OCI-LY7 (cell line): ENCODE measurements at places on chromosomes 7 and 10. TPM values are rescaled to one million over a fixed set of nuclear protein-coding genes. Genes with fewer than 3 reads are reported as not detected.

DNA sequence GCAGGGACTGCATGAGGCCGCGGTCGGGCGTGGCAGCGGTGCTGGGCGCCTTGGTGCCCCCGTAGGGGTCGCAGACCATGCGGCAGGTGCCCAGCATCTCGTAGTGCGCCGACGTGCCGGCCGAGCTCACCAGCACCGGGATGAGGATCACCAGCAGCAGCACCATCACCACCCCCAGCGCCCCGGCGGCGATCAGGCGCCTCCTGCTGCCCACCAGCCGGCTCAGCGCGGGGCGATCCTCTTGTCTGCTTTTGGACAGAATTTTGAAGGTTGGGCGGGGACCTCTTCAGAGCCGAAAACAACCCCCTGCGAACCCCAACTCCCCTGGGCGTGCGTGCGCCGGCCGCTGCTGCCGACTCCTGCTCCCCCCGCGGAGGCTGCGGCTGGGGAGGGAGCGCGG lies 779 bp downstream of the C1QL3 start:
- no peak for DNase-seq

DNA sequence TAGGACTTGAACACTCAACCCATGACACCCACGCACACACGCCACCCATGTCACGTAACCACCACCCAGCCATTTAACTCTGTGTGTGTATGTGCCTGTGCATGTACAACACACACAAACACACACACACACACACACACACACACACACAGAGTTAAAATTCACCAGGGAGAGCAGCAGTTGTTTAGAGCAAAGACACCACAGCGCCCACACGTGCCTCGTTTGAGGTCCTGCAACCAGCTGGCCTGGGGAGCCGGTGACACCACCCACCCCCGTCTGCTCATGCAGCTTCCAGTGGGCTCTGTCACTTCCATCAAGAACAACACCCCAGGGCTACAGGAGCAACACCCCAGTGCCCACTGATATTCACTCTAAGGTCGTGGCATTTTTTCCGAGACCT lies 97.4 kb downstream of the ELFN1 start:
- DNase-seq = peak; percentile 51

- DNase-seq = no peak
Measured at GRCh38 chr10:114593240-114593792, 64.8 kb downstream of the ABLIM1 start.

DNA sequence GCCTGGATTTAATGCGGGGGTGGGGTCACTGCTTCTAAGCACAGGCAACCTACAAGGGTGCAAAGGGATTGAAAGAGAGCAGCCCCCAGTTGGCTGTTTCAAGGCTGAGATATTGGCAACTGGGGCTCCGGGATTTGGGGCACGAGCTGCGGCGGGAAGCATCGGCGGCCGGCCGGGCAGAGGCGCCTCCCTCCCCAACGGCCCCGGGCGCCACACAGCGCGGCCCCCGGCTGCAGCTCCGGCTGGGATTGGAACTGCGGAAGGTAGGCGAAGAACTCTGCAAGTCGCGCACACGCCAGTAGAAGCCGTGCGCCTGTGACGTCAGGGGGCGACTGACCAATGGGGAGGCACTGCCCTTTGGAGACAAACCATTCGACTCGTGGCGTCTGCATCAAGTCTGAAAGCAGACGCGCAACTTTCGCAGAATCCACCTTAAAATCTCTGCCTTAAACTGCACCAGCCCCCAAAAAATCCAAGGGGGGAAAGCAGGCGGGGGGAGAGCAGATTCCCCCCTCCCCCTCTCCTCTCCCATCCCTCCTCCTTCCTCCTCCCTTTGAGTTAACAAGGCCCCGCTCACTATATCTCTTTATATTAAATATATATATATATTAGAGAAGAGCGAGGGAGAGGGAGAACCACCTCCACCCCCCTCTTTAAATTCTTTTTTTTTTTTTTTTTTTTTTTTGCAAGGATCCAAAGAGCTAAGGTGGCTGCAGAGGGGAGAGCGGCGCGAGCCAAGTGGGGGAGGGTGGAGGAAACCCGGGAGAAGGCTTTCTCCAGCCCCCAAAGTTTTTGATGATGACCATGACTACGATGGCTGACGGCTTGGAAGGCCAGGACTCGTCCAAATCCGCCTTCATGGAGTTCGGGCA lies at the start of gene DLX6:
DLX6 (plus strand) TSS at position 371 of the 872 bp plus-strand sequence; CDS start at position 796, 425 bp downstream.
- DNase-seq = no peak

GRCh38 chr10:79387466-79387973 lies 40.3 kb downstream of the PPIF start:
- DNase-seq = no peak

- peak; percentile 48 for DNase-seq
Measured at GRCh38 chr10:92719991-92720830, 30.5 kb downstream of the HHEX start.

DNA sequence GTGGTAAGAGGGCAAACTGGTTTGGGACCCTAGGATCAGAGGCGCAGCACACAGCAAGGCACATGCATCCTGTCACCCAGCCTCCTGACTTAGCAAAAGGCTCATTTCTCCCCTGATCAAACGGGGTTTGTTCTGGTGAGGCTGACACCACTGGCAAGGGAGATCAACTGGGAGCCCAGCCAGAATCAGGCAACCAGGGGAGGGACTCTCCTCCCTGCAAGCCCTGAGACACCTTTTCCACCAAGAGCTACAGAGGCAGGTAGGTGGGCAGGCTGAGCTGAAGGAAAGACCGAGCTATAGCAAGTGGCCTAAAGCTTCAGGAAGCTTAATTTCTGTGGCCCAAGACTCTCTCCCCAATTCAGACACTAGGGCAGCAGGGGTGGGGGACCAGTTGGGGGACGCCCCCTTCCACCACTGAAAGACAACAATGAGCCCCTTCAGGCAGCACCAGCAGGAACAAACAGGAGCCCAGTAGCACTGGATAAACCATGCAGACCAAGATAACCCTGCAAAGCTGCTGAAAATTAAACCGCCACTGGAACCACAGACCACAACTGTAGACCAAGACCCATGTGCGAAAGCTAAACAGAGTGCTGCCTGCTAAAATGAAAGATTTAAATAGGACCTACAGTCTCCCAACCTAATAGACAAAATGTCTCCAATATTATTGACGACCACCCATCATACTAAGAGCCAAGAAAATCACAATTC lies 27.1 kb upstream of the SAR1A start:
- DNase-seq = no peak

DNA sequence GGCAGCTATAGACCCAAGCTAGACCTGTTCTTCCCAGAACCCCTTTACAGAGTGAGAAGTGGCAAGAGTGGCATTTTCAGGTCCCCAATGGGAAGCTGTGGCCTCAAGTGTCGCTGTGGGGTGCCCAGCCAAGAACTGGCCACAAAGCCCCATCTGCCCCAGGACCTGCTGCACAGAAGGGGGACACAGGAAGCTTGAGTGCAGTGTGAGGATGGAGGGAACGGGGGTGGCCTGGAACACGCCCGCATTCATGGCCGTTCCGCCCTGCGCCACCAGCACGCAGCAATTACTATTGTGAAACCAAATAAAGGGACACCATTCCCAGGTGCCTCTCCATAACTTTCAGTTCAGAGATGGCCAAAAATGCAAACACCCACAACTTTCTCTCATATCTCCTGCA lies 237.6 kb upstream of the TCERG1L start:
- DNase-seq = no peak

DNA sequence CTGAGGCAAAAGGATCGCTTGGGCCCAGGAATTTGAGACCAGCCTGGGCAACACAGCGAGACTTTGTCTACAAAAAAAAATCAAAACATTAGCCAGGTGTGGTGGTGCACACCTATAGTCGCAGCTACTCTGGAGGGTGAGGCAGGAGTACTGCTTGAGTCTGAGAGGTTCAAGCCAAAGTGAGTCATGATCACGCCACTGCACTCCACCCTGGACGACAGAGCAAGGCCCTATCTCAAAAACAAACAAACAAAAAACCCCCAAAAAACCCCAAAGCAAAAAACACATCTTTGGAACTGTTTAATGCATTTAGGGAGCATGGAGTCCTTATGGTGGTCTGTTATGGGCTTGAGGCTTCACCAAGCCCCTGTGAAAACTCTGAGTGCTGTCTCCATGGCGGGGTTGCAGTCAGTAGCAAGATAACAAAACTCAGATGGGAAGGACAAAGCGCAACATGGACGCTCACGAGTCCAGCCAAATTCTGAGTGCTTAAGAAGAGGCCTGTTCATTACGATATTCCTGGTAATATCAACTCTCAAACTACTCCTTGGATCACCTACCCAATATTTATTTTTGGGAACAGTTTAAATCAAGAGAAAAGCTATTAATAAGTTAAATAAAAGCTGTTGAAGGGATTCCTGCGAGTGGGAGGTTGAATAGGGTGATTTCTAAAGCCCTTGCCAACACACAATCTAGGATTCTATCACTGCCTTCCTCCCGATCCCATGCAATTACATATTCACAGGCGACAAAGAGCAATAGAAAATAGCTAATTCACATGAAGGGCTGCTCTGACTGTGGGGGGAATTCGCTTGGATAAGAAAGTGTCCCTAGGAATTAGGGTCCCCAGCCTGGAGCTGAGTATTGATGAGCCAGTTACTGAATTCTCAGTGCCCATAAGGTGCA lies 123.3 kb downstream of the HIPK2 start:
- no peak for DNase-seq

- peak; percentile 69 for DNase-seq
Measured at GRCh38 chr10:52951824-52952223, 179.2 kb upstream of the MBL2 start.

DNA sequence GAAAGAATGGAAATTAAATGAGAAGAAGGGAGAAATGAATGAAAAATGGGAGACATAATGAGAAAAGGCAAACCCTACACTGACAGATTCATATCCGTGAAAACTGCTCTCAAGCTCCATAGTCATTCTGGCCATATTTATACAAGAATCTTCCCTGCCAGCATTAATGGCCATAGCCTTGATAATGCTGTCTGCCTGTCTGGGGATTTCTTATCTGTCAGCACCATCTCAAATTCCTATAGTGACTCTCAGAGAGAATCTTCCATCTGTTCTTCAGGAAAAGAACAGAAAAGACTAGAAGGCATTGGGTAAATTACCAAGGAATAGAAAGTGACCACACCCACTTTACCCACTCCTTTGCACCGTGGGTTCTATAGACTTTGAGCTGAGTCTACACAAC lies 295.9 kb downstream of the PLXNA4 start:
- no peak for DNase-seq

- no peak for DNase-seq
Measured at GRCh38 chr7:111043561-111043960, 47.4 kb upstream of the LRRN3 start.

DNA sequence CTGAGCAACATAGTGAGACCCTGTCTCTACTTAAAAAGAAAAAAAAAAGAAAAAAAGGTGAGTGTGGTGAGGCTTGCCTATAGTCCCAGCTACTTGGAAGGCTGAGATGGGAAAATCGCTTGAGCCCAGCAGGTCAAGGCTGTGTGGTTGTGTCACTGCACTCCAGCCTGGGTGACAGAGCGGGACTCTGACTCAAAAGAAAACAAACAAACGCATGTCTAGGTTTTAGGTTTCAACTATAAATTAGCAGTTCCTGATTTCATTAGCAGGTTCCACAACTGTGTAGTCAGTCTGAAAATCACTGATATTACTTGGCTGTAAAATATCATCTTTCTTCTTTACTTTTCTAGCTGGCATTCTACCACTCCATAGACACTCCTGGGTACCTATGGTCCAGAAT lies 155.7 kb upstream of the HGF start:
- no peak for DNase-seq

DNA sequence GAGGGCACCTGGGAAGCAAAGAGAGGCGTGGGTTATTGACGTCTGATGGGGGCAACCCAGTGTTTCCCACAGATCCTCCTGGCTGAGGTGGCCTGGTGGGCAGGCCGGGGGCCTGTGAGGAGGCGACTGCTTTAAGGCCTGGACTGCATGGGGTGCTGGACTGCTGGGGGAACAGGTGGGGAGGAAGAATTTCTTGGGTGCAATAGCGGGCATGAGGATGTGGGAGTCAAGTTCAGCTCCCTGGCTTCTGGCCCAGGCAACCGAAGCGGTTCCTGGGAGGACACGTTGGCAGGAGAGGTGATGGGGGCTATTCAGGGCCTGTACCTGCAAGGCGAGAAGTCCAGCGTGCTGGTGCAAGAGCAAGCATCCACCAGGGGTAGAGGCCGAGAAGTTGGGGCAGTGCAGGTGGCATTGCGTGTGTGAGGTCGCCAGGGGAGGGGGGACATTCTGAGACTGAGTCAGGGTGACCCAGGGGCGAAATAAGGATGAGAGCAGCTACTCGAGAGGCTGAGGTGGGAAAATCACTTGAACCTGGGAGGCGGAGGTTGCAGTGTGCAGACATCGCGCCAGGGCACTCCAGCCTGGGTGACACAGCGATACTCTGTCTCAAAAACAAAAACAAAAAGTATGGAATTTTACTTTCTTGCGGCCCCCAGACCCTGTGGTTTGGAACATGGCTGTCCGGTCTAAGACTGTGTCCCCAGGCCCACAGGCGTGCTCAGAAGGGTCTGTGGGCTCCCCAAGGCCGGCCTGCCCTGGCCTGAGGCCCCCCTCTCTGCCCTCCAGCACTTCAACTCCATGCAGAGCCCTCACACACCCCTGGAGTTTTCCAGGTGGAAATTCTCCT lies 53.6 kb upstream of the ELN start:
- DNase-seq = no peak

DNA sequence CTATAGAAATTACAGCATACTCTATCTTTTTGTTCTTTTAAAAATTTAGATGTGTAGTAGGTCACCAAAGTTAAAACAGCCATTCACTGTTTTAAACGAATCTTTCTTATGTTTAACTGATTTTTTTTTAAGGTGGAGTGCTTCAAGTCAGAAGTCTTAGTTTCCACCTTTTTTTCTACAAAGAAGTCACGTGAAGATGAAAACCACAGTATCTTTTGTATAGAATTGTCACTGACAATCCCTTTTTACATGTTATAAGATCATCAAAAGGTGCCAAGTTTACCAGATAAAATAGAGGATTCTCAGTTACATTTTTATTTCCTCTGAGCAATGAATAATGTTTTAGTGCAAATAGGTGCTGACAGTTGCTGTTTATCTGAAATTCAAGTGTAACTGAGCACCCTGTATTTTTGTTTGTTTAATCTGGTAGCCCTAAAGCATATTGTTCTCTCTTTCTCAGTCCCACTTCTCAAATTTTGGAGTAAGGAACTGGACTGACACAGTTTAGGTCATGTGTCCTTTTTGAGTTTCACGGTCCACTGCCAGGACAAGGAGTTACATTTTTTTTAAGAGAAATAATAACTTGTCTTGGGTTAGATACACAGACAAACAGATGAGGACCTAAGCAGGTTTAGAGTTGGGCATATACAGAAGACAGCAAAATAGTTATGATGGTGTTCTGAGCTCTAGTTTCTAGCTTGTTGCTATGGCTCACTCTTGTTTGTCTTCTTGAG lies 233.2 kb upstream of the MBL2 start:
- DNase-seq = no peak

- no peak for DNase-seq
Measured at GRCh38 chr7:18547509-18548187, 52.1 kb downstream of the HDAC9 start.

The IRF5 gene
- 15.8 and 21.9 TPM in 2 replicates for total RNA-seq

The SH2B2 gene
- total RNA-seq = 109 and 131 TPM in 2 replicates

The DNAH11 gene
- total RNA-seq = not detected in 2 replicates

The NEUROG3 gene
- total RNA-seq = not detected in 2 replicates

The CYP2E1 gene
- 1.7 and 2.4 TPM in 2 replicates for total RNA-seq

The CHAT gene
- total RNA-seq = not detected in 2 replicates
